ENCODE measurements at places on chromosomes 2 and 18.

GRCh38 chr18:3055186-3055728 is 42.3 kb upstream of the LPIN2 start:
- H3K4me3 ChIP-seq, result no peak overlapping the region
- H3K36me3 ChIP-seq, result no peaks in the 10 kb centered on the region
- no peaks in the 10 kb centered on the region for H3K27me3 ChIP-seq
- no peaks in the 10 kb centered on the region for H3K4me1 ChIP-seq
- no peak for DNase-seq

DNA sequence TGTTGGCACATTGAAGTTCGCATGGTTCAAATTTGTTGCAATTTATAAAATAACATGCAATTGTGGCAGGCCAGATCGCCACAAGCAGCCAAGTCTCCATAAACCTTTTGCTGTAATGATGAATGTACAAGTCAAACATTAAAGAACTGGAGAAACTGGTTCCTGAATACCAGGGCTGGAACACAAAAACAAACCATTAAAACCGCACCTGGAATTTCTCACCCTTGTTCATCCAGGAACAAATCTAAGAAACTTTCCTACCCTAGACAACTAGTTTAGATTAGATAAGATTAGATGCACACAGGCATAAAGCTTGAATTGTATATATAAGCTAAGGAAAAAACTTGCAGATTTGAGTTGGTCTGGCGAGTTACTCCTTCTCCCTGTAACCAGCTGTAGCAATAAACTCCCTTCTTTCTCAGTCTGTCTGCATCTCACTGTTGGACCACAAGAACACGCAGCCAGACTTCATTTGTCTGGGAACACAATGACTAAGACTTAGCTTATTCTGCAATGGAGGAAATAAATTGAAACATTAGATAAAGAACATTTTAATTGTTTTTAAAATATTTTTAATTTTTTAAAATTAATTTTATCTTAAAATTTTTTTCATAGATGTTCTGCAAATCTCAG is 1835.5 kb upstream of the LRRTM1 start:
- no peaks in the 10 kb centered on the region for H3K36me3 ChIP-seq
- DNase-seq, result no peak
- no peak overlapping the region for H3K4me3 ChIP-seq
- H3K27me3 ChIP-seq, result no peaks in the 10 kb centered on the region

DNA sequence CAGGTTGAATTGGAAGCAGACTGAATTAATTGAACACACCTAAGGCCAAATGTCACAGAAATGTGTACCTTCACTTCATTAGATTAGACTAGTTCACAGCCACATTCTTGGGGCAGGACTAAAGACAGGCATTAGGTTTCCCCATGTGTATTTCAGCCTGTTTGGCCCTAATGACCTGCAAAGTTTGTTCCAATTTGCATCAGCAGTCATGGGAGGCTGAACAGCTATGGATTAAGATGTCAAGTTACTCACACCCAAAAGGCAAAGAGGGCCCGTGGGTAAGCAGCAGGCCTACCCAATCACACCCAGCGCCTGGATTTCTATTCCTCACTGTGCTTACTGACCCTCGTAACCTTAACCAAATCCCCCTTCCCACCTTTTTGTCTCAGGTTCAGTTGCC is 99.6 kb upstream of the RIOK3 start:
- no peak for DNase-seq
- H3K36me3 ChIP-seq, result peaks cover 3% of the 10 kb centered on the region
- peaks cover 12% of the 10 kb centered on the region for H3K4me1 ChIP-seq

GRCh38 chr2:200318940-200319435 is 12.5 kb downstream of the SPATS2L start:
- H3K36me3 ChIP-seq, result no peaks in the 10 kb centered on the region
- peaks cover 21% of the 10 kb centered on the region for H3K4me1 ChIP-seq
- H3K27ac ChIP-seq, result no peak overlapping the region
- DNase-seq, result no peak

GRCh38 chr18:36828157-36828629 is 609 bp downstream of the TPGS2 start:
- no peaks in the 10 kb centered on the region for H3K27me3 ChIP-seq
- H3K36me3 ChIP-seq, result peaks cover 1% of the 10 kb centered on the region
- peak overlapping the region; percentile 73 for H3K27ac ChIP-seq
- peak overlapping the region; percentile 93 for H3K4me3 ChIP-seq

GRCh38 chr18:48619501-48619900 is 80.7 kb downstream of the CTIF start:
- H3K4me3 ChIP-seq, result no peak overlapping the region
- no peaks in the 10 kb centered on the region for H3K27me3 ChIP-seq
- H3K4me1 ChIP-seq, result no peaks in the 10 kb centered on the region
- no peak for DNase-seq
- H3K36me3 ChIP-seq, result peaks cover 1% of the 10 kb centered on the region

- H3K4me3 ChIP-seq, result no peak overlapping the region
- H3K36me3 ChIP-seq, result no peaks in the 10 kb centered on the region
- no peaks in the 10 kb centered on the region for H3K4me1 ChIP-seq
- no peak overlapping the region for H3K27ac ChIP-seq
- DNase-seq, result no peak
- H3K27me3 ChIP-seq, result no peaks in the 10 kb centered on the region
Measured at GRCh38 chr2:82098617-82099016, 1794.1 kb upstream of the LRRTM1 start.

- DNase-seq, result peak; percentile 42
- H3K27me3 ChIP-seq, result no peaks in the 10 kb centered on the region
- peak overlapping the region; percentile 63 for H3K27ac ChIP-seq
- no peaks in the 10 kb centered on the region for H3K36me3 ChIP-seq
Measured at GRCh38 chr2:48531141-48531648, 1.2 kb downstream of the STON1 start.
